ENCODE measurements at places on chromosomes 4 and X.

DNA sequence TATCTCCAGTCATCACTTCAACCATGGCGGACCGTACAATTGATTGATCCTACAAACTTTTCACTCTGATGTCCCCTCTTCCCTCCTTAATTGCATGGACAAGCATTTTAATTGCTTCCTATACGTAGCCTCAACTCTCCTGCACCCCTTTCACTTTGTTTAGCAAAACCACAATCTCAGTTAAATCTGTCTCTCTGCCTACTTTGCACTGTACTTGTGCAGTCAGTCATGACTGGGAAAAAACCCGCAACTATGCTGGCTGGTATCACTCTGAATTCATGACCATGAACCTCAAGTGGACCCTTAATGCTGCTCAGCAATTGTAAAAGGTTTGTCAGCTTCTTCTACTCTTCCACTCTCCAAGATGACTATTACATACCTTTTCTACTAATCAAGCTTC, 51.7 kb upstream of the AFF2 start:
- no peak for DNase-seq

DNA sequence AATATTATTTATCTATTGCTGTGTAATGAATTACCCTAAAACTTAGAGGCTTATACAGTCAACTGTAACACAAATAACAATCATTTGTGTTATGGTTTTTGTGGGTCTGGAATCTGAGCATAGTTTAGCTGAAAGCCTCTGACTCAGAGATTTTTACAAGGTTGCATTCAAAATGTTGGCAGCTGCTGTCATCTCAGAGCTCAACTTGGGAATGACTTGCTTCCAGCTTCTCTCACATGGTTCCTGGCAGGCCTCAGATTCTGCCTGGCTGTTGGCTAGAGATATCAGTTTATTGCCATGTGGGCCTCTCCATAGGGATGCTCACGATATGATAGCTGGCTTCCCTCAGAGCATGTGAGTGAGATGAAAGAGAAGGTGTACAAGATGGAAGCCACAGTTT, 70.2 kb upstream of the BRWD3 start:
- no peak for DNase-seq

DNA sequence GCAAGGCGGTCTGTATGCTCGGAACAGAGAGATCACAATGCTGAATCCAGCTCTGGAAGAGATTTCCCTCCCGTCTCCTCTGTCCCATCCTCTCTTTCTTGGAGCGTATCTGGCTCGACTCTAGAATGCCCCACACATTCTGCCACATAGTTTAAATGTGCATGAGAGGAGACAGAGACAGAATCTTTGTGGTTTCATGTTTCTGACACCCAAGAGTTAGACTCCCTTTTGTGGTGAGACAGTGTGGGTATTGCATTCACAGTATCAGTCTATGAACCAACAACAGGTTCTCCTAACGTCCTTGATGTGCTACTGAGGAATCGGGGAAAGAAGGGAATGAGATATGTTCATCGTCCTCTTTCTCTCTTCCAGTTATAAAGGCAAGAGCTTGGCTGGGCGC, 25.3 kb downstream of the FAM47E start:
- DNase-seq: no peak

- no peak for DNase-seq
Observed at GRCh38 chrX:86910602-86911311, 606.8 kb upstream of the KLHL4 start.

DNA sequence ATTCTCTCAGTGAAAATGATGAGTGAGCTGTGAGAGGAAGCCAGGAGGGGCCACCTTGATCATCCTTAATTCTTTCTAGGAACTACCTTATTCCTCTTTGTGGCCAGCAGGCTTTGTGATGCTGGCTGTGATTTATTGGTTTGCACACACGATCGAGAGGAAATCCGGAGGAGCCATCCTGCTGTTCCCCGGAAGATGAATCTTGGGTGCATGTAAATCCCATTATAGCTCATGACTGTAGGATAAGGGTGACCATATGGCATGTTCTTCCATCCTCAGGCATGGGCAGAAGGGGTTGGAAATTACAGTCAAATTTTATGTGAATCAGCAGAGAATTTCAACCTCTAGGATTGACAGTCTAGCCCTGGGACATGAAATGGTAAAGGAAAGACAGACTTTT, 254.5 kb downstream of the UNC5C start:
- DNase-seq: no peak

GRCh38 chr4:158459085-158459820, 62.4 kb upstream of the RXFP1 start:
- DNase-seq: no peak

GRCh38 chr4:148055844-148056243, 324.0 kb downstream of the ARHGAP10 start:
- no peak for DNase-seq

DNA sequence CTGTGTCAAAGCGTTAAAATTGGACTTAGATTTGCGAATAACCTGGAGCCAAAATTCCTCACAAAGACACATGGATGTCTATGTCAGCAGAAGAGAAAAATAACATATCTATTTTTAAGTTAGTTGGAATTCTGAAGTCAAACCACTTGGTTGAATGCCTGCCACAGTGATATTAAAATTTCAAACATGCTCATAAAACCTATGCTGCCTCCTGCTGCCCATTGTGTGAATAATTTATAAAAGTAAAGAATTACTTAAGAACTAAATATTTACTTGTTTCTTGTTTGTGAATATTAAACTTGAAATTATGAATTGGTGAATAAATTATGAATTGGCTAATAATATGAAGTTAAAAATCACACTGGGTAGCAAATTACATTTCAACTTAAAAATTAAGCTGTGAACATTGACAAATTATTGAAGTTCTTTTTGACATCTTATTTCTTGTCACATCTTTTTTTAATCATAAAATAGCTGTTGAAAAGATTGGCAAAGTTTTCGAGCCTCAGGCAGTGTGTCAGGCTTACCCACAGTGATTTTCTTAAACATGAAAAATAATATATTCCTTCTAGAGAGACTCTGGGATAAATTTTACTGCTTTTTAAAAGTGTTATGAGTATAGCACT, 35.4 kb downstream of the FABP2 start:
- DNase-seq: no peak

- no peak for DNase-seq
Observed at GRCh38 chr4:126358041-126358440, 1043.3 kb downstream of the FAT4 start.

GRCh38 chr4:5568336-5568735, 140.0 kb downstream of the EVC2 start:
- DNase-seq: no peak

- DNase-seq: no peak
Observed at GRCh38 chr4:174559894-174560293, 37.6 kb upstream of the HPGD start.

GRCh38 chr4:181971411-181971810, 271.8 kb upstream of the TENM3 start:
- no peak for DNase-seq

- no peak for DNase-seq
Observed at GRCh38 chr4:41994461-41994985, 4.2 kb downstream of the SLC30A9 start.

- no peak for DNase-seq
Observed at GRCh38 chrX:131607792-131608369, 64.0 kb downstream of the OR13H1 start.

DNA sequence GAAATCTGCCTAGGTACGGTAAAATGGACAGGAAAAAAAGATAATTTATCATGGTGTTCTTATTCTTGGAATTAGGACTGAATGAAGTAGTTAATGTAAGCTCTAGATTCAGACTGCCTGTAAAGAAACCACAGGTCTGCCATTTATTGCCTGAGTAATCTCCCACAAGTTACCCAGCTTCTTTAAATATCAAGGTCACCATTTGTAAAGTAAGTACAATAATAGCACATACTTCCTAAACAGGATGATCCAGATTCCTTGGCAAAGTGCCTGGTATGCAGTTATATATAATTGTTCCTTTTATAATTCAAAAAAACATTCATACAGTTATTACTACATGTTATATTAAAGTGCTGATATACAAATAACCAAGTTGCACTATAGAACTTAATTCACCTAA, 368.6 kb downstream of the HNRNPD start:
- no peak for DNase-seq

DNA sequence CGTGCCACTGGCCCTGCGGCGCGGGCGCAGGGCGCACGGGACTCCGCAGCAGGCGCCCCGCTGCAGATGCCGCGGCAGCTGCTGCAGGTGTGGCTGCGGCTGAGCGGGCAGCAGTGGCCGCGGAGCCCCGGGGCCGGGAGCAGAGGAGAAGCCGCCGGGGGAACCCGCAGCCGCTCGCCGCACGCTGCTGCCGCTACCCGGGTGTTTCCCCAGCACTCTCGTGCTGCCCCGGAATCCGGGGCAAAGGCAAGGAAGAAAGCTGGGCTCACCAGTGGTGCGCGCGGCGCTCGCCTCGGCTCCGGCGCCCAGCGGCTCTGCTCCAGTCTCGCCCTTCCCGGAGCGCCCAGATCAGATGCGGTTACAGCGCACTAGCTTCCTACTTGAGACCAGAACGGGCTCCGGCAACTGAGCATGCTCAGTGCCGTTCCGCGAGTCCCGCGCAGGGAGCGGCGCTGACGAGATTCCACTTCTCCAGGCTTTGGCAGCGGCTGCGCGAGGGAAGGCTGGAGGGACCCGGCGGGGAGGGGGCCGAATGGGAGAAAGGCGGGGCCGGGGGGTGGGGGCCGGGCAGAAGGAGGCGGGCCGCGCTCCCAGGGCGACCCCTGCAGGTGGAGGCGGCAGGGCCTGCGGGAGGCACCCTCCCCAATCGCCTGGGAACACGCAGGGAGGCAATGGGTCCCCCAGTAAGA, at the start of gene APBB2:
APBB2 (minus strand) TSS at position 407 of the 689 bp plus-strand sequence. CDS start 181,288 bp downstream, outside the sequence.
- peak; percentile 44 for DNase-seq

- DNase-seq: no peak
Observed at GRCh38 chrX:120562569-120562926, 1.8 kb upstream of the CUL4B start.

- no peak for DNase-seq
Observed at GRCh38 chr4:26273616-26273980, 47.2 kb upstream of the RBPJ start.

DNA sequence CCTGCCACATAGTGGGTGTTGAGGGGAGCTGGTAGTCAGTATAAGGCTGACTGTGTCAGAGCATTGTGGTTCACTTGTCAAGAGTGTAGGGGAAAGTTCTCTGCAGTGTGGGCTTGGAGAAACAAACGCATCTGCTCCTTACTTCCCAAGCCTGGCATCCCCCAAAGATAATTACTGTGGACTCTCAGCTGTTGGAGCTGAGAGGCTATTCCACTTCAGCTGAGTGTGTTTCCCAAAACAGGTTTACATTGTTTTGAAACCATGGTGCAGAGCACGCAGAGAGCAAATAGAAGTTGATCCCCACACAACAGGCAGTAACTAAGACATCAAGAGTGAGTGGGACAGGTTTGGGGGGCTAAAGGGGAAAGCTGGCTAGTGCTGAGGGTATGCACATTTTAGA, 181.0 kb upstream of the EOLA2 start:
- DNase-seq: no peak

DNA sequence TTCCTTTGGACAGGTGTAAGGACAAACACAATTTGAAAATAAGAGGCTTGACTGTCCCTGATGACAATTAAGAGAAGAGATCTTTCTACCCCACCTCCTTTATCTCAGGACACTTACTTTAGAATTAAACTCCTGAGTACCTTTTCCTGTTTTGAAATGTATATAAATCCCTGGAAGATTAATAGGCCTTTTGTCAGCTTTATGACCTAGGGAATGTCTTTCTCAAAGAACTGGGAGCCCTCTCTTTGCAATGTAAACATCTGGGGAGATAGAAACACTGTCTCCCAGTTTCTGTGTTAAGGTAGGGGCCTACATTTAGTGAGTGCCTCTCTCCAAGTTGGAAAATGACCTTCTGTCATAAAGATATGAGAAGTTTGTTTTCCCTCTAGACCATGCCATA, 31.7 kb downstream of the AGA start:
- DNase-seq: no peak

DNA sequence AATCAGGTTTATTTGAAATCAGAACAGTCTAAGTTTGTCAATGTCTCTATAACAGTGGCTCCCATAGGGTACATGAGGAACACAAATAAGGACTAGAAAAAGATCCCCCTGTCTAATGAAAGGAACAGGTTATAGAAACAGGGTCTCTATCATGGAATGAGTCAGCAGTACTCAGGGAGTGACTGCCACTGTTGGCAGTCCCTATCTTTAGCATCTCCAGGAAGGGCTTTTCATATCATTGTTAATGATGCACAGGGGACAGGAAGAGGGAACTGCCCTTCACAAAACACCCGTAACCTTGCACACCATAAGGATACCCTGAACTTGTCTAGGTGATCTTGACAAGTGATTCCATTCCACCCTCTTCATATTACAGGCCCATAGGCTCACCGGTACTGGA, 38.5 kb upstream of the SMIM10L2A start:
- no peak for DNase-seq

DNA sequence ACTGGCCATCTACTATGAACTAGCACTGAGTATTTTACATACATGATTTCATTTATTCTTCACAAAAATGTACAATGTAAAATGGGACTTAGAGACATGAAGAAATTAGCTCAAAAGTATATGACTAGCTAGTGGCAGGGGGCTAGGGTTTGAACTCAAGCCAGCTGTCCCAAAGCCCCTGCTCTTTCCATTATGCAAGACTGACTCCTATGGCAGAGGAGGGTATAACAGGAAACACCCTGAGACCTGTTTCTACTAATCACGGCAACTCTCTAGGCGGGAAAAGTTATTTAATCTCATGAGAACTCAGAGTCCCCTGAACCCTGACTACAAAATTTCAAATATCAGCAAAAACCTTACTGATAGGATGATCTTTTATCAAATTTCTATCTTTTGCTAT, 150.6 kb downstream of the PRDM5 start:
- no peak for DNase-seq

- no peak for DNase-seq
Observed at GRCh38 chr4:76377481-76377901, 43.5 kb downstream of the CCDC158 start.

DNA sequence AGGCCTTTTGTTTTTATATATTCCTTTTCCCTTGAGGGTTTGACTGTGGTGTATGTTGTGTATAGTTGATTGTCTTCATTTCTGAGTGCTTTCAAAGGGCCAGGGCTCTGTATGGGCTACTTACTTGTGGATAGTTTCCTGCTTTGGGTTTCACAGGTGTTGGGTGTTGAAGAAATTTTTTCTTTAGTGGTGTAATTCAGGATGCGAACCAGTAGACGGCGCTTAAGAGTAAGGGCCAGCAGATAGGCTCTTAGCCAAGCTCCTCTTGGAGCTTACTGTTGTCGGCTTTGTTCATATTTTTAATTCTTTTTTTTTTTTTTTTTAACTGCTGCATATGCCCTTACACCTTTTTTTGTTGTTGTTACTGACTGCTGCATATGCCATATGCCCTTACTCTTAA, 276.3 kb upstream of the GALNT7 start:
- no peak for DNase-seq

DNA sequence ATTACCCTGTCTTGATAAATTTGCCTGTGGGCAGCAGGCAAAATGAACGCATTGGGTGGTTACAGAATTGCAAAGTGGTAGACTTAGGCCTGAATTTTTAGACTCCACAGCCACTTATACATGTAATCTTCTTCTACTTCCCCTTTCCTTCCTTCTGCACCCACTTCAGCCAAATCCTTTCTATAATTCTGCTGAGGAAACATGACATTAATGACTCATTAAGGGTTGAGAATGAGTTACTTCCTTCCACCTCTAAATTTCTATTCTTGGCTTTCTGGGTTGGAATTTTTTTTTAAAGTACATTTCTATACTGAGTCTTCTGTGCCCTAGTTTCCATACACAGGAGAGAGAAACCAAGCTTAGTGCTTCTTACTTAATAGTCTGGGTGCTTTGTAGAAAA, 10.1 kb downstream of the PAPSS1 start:
- DNase-seq: no peak
